ENCODE measurements at places on chromosomes 5 and 9.

GRCh38 chr9:4182831-4183230, 117.0 kb downstream of the GLIS3 start:
- no peak for DNase-seq

- no peak for DNase-seq
Measured at GRCh38 chr5:33244441-33245150, 196.2 kb upstream of the TARS1 start.

GRCh38 chr5:2181149-2181548, 298.4 kb upstream of the IRX4 start:
- no peak for DNase-seq

GRCh38 chr9:109247228-109247627, 73.6 kb downstream of the EPB41L4B start:
- no peak for DNase-seq

- no peak for DNase-seq
Measured at GRCh38 chr9:135255033-135255840, 167.8 kb downstream of the OLFM1 start.
